ENCODE measurements at places on chromosomes 2 and 18. TPM values are rescaled to one million over a fixed set of nuclear protein-coding genes. Genes with fewer than 3 reads are reported as not detected.

DNAH7 gene
- total RNA-seq: 0.30 TPM

RESP18 gene
- not detected for total RNA-seq

NEB gene
- 5.4 TPM for total RNA-seq

L3MBTL4 gene
- total RNA-seq: 12.9 TPM

TFPI gene
- 13.7 TPM for total RNA-seq

CD8B gene
- total RNA-seq: 1.6 TPM

LRP1B gene
- 1.6 TPM for total RNA-seq

PDE11A gene
- 0.30 TPM for total RNA-seq

IRS1 gene
- total RNA-seq: 29.4 TPM

RGPD3 gene
- 1.1 TPM for total RNA-seq

PJVK gene
- 3.1 TPM for total RNA-seq

DSEL gene
- total RNA-seq: 6.0 TPM

IL18RAP gene
- total RNA-seq: not detected

BUB1 gene
- 2.7 TPM for total RNA-seq

STK17B gene
- 23.2 TPM for total RNA-seq

NPAS2 gene
- 53.3 TPM for total RNA-seq

ATP6V1C2 gene
- 142 TPM for total RNA-seq

STPG4 gene
- total RNA-seq: 0.49 TPM

CHST10 gene
- 2.3 TPM for total RNA-seq

SLC19A3 gene
- total RNA-seq: 8.1 TPM

SRD5A2 gene
- total RNA-seq: not detected

TSPYL6 gene
- not detected for total RNA-seq

ABCG5 gene
- not detected for total RNA-seq

GALNT14 gene
- total RNA-seq: 6.6 TPM

B3GNT7 gene
- 1.3 TPM for total RNA-seq

UGT1A10 gene
- not detected for total RNA-seq

POMC gene
- 11.4 TPM for total RNA-seq

ASPRV1 gene
- total RNA-seq: 45.3 TPM

GPAT2 gene
- 1.5 TPM for total RNA-seq

UGT1A4 gene
- total RNA-seq: 2.6 TPM

UCN gene
- 3.9 TPM for total RNA-seq

CD8A gene
- total RNA-seq: not detected

MAPK4 gene
- 2.7 TPM for total RNA-seq

SCN3A gene
- 0.57 TPM for total RNA-seq

SERPINB3 gene
- total RNA-seq: 1.5 TPM

PIEZO2 gene
- total RNA-seq: 0.68 TPM

RNF152 gene
- total RNA-seq: 49.3 TPM

C18orf32 gene
- total RNA-seq: 17.4 TPM

LBH gene
- 22.8 TPM for total RNA-seq

TRIB2 gene
- total RNA-seq: 61.3 TPM

VIT gene
- total RNA-seq: 9.8 TPM

ST3GAL5 gene
- 9.5 TPM for total RNA-seq

MOCOS gene
- total RNA-seq: 9.2 TPM

PCARE gene
- total RNA-seq: 0.34 TPM

LYPD6 gene
- total RNA-seq: not detected

ACMSD gene
- 0.56 TPM for total RNA-seq
